Muscle of leg (tissue), 16 donors: ENCODE measurements at places on chromosomes 4 and X.

DNA sequence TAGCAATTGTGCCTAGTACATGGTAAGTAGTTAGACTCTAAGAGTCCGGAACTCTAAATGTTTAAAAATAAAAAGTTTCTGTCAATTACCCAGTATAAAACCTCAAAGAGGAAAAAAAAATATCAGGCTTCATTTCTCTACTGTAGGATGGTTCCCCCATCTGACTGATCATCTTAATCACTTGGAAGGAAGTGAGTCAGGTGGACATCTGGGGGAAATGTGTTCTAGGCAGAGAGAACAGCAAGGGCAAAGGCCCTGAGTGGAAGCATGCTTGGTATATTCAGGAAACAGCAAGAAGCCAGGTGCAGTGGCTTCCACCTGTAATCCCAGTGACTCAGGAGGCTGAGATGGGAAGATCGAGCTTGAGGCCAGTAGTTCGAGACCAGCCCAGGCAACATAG is 2.9 kb upstream of the EIF1AX start:
- no peak for DNase-seq

DNA sequence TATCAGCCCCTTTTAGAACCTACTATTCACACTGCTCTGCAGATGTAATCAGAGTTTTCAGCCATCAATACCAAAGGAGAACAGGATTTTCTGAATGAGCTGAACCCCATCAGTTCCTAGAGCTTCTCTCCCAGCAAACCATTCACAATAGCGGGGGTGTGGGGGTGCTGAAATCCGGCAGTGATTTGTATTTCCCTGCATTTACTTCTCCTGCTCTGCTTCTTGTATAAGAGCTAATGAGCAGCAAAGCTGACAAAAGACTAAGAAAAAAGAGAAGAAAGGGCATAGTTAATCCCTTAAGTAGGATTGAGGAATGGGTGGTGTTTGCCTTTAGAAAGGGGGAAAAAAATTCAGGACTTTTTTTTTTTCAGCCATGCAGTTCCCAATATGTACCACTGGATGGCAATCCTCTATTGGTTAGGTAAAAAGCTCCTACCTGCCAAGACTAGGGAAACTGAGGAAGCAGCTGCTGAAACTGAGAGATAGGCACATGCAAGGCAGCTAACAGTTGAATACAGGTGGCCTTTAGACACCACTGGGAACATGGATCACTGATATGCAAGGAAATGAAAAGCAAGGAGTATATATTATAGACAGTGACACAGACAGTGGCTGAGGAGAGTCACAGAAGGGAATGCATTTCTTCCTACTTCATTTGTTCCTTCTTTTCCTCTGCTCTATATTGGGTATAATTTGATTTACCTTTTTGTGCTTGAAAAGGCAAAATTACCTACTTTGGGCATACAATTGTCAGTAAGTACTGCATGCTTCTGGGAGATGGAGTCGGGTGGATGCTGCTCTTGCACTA is 217.9 kb downstream of the HS6ST2 start:
- DNase-seq: no peak

- no peak for DNase-seq
Measured at GRCh38 chr4:40822420-40823166, 72.8 kb downstream of the NSUN7 start.

- no peak for DNase-seq
Measured at GRCh38 chr4:123043013-123043412, 120.6 kb upstream of the NUDT6 start.

- no peak for DNase-seq
Measured at GRCh38 chrX:104842646-104843045, 276.6 kb downstream of the IL1RAPL2 start.

DNA sequence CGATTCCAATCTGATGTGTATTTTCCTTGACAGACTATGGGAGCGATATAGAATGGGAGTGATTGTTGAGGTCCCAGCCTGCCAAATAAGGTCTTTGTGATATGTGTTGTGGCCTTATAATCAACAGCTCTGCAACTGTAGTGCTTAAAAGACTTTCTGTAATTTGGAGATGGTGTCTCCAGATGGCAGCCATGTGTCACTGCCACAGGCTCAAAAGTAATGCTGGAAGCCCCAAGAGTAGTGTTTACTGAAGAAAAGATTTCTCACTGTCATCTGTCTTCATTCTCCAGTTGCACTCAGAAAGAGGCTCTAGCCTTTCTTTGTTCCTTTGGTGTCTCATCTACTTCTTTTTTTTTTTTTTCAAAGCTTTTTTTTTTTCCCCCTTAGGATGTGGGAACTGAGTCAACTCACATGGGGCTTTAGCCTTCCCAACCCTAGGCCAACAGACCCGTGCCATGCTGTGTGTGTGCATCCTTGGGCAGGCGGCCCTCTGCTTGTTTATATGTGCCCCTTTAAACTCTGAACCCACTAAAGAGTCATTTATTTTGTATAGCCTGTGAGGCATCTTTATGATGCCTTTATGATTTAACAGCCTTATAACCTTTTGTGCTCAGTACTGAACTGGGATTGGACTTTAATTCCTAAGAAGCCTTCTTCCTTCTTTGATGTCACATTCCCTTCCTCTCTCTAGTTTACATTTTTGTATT is 15.6 kb downstream of the SRPX2 start:
- no peak for DNase-seq
